ENCODE measurements at places on chromosomes 6 and 20. TPM values are rescaled to one million over a fixed set of nuclear protein-coding genes. Genes with fewer than 3 reads are reported as not detected.
A peak's percentile ranks its signal among the peaks of the same experiment; 100 is the strongest.

KIF13A gene
- total RNA-seq = 57.0 TPM

DNA sequence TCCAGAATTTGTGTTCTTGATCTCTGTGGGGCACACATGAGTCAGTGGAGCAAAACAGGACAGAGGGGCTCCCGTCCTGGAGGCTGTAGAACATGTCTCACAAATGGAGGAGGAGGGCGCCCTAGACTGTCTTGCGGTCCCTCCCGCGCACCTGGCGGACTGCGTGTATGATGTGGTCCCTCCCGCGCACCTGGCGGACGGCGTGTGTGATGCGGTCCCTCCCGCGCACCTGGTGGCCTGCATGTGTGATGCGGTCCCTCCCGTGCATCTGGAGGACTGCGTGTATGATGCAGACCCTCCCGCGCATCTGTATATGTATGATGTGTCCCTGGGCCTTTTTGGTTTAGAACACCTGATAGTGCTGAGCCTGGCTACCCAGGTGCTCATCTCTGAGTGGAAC, 158.9 kb upstream of the RIN2 start:
- DNase-seq = no peak

DNA sequence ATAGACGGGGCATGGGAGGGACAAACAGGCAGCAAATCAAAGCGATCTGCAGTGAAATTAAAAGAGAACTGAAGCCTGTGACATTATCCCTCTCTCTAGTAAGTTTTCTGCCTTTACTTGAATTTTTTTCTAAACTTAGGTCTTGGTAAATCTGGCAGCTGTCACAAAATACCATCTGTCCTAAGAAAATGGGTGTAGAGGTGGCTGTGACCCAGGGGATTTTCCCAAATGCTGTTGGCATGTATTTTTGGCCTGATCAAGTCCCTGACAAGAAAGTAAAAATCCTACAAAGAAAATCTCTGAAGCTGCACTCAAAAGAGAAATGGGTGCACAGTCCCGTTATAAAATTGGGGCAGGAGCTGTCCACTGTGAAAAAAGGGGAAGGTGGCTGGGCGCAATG, 30.2 kb upstream of the F13A1 start:
- no peak for DNase-seq

DNA sequence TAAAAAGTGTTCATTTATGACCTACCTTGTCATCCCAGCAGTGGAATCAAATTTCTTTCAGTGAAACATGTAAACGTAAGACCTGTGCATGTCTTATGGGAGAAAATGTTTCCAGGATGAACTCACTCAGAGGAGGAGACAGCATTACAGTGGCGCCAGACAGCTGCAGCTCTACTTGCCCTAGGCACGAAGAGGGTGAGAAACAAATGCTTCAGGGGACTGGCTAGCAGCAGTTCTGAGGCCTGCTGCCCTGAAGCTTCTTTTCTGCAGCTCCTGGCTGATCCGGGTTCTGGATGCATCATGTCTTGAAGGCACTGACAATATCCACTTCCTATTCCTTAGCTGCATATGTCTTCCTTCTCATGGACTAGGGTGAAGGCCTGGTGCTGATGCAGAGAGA, 120.2 kb downstream of the QRSL1 start:
- DNase-seq = no peak

DNA sequence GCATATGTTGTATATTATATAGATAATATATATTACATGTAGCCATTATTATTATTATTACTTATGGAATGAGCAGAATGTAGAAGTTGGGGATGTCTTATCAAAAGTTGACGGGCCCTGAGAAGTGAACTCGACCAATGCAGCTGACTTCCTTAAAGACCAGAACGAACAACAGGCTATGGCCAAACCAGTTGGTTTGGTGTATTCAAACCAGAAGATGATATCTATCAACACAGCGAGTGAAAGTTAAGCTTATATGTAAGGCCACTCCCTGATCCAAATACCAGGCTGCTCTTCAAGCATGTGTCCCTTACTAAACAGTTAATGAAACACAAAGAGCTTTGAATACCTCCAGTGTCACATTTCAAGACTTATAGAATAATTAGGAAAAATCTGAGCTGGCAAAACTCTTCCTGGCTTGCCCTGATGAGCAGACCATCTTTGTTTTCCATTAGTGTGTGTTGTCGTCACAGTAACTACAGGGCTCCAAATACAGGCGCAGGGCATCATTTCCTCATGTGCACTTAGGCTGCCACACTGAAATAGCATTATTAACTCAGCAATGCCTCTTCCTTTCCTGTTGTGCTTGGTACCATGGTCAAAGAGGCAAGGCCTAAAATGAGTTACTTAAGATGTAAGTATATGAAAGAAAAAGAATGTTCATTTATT, 6.6 kb downstream of the FILIP1 start:
- DNase-seq = no peak

MAS1 gene
- total RNA-seq = not detected

SAMD10 gene
- 11.7 TPM for total RNA-seq

SLC35D3 gene
- total RNA-seq = 0.13 TPM

DNA sequence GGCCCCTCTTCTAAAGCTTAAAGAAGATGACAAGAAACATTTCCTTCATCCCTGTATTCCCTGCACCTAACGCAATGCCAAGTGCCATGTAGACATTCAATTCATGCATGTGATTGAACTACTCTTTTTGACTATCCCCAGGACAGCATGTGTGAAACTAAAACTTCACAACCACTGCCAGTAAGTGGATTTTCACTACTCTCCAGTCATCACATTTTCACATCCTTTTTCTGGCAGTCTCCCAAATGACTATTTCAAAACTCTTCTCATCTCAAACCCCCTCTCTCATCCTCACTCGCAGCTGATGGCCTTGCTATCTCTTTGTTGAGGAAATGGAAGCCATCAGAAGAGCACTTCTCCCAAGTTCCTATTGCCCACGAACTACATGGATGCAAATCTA, 122.6 kb downstream of the OPRM1 start:
- no peak for DNase-seq

DNA sequence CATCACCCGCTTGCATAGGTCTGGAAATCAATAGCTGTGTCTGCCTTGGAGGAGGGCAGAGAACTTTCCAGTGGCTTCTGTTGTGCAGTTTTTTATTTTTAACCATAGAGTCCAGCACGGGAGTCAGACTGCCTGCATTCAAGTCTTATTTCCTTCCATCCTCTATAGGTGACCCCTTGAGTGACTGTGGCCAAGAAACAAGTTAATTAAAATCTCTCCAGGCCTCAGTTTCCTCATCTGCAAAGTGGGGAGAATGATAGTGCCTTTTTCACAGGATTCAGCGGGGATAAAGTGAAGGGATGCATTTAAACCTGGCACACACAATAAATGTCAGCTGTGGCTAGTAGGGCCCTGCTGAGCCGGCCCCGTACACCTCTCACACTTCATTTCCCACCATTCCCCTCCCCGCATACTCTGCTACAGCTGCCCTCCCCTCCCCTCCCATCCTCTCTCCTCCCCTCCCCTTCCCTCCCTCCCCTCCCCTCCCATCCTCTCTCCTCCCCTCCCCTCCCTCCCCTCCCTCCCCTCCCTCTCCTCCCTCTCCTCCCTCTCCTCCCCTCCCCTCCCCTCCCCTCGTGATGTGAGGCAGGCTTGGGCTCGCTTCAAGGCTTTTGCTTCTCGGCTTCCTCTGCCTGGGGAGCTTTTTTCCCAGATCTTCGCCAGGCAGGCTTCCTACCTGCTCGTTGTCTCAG, 150.5 kb downstream of the TFAP2C start:
- DNase-seq = no peak

GRCh38 chr6:167976708-167977107, 20.8 kb upstream of the KIF25 start:
- no peak for DNase-seq

DNA sequence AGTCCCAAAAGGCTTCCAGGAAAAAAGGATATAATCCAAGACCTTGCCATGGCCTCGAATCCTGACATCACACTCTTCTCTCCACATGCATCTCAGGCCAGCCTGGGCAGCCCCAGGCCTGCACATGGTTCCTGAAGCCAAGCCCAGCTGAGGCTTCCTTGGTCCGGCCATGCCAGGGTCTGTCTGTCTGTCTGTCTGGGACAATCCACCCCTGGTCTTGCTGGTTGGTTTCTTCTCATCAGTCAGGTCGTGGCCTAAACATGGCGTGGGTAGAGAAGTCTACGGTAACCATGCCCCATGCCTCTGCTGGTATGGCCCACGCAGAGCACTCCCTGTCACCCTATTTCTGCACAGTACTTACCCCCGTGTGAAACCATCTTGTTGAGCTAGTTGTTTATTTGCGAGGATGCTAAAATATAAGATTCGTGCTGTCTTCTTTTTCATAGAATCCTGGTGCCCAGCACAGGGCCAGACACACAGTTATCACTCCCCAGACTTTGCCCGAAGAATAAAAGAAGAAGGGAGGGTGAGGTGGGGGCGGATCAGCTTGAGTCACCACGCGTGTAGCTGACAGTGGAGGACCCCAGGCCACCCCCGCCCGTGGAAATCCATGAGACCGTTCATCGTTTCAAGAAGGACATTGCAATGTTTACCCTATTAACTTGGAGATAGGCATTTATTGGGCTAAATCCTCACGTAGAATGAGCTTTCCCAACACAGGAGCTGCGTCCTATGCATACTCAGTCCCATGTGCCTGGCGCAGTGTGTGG, 107.2 kb downstream of the RNASET2 start:
- DNase-seq = no peak

TP53TG5 gene
- not detected for total RNA-seq

DNA sequence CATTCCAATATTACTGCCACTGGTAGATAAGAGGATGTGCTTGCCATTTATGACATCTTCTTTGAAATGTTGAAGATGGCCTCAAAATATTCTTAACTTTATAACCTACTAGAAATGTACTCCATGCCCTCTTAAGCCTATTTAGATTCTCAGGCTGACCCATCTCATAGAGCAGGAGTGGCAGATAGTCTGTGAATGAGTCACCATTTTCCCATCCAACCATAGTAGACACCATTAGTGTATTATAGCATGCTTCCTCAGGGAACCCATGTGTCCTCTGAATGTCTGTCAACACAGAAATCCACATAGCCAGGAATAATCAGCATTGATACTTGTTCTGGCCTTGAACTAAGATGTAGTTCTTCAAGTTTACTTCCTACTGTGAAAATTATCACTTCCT, 150.2 kb downstream of the IMPG1 start:
- no peak for DNase-seq

DNA sequence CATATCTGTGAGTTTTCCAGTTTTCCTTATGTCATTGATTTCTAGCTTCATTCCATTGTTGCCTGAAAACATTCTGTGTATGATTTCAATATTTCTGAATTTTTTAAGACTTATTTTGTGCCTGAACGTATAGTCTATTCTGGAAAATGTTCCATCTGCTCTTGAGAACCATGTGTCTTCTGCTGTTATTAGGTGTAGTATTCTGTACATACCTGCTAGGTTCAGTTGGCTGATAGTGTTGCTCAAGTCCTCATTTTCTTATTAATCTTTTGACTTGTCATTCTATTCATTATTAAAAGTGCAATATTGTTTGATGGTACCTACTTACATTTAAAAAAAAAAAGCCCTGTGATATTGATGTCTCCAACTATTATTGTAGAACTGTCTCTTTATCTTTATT, 869.8 kb upstream of the MAN1A1 start:
- no peak for DNase-seq

DNA sequence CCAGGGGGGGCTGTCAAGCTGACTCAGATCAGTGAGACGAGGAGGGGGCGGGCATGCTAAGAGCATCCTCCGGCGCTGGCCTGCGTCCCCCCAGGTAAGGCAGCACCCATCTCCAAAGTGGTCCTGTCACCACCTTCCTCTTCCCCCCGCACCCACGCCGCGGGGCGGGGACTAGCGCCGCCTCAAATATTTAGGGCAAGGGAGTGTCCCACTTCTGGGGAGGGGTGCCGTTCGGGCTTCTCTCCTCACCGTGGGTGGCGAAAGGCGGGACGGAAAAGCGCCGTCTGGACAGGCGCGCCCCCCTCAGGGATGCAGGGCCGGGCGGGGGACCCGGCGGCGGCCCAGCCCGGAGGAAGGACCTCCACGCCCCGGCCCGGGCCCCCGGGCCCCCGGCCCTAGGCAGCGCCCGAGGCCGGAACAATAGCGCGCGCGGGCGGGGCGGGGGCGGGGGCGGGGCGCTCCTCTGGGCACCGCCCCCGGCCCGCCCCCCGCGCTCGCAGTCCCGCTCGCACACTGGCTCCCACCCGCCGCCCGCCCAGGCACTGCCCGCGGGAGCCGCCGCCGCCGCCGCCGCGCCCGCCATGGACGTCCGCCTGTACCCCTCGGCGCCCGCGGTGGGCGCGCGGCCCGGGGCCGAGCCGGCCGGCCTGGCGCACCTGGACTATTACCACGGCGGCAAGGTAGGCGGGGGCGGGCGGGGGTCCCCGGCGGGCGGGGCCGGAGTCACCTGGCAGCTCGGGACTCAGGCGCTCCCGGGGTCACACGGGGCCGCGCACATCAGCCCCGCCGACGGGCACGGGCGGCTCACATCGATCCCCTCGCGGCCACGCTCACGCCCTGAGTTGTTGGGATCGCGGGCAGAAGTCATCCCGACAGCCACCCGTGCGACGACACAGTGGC, at the start of gene TOX2:
TSS of gene TOX2 (plus strand) at position 542 of the 900 bp plus-strand sequence. CDS start at position 582, 40 bp downstream.
- DNase-seq = peak; percentile 61

- no peak for DNase-seq
These were observed 214.6 kb upstream of the CNR1 start for GRCh38 chr6:88380618-88381288.

PRIM2 gene
- 17.9 TPM for total RNA-seq

DNA sequence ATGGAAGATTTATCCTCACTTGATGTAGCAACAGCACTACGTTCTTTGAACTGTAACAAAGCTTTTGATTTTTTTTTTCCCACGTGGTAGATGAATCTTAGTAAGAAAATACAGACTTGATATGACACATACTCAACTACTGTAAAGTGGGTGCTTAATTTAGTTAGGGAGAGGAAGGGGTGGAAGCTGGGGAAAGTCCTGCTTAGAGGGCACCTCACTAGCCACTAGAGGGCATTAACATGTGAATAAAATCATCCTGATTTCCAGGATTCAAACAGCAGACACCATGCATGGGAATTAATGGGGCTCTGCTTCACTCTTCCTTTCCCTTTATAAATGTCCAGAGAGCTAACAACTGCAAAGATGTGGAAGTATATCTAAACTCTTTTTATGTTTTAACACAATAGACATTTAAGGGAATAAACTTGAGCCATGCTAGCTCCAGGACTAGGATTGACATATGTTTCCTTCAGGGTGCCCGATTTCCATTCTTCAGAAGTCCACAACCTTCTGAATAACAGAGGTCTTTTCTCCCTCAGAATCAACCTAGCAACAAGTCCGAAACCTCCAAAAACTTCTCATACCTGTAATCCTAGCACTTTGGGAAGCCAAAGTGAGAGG, 250.1 kb downstream of the ATXN1 start:
- no peak for DNase-seq

DNA sequence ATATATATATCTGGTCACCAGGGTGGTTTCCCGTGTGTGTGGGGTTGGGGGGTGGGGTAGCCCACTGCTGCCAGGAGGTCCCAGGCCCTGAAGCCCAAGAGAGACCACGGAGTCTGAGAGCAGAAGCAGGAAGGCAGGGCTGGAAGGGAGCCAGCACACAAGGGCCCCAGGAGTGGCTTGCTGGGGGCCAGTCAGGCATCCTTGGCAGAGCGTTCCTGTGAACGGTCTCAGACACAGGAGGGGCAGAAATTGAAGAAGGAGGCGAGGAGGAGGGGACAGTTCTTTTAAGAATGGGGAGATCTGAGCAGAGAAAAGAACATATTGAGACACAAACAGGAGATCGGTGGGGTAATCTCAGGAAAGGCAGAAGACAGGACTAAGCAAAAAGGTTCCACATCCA, 1.9 kb upstream of the EBF4 start:
- no peak for DNase-seq

PRR18 gene
- total RNA-seq = 0.31 TPM
